Cardiac ventricle fibroblast (primary cell): ENCODE measurements at places on chromosomes 4 and X. TPM values are rescaled to one million over a fixed set of nuclear protein-coding genes. Genes with fewer than 3 reads are reported as not detected.

The USP17L17 gene
- not detected in 2 replicates for total RNA-seq

The GC gene
- not detected in 2 replicates for total RNA-seq

The CRLF2 gene
- total RNA-seq, result not detected in 2 replicates

The VSIG1 gene
- 0.05 TPM in 1 of 2 replicates, not detected in the other for total RNA-seq

The PRMT9 gene
- total RNA-seq, result 5.3 and 6.3 TPM in 2 replicates

The ASMT gene
- total RNA-seq, result not detected in 2 replicates

The CENPE gene
- 1.6 and 2.0 TPM in 2 replicates for total RNA-seq

The PPP4R3C gene
- total RNA-seq, result not detected in 2 replicates

The MUC7 gene
- total RNA-seq, result not detected in 2 replicates

The TRIM2 gene
- total RNA-seq, result 19.0 and 22.9 TPM in 2 replicates

The PDZD4 gene
- 0.69 and 1.3 TPM in 2 replicates for total RNA-seq

The CCDC149 gene
- total RNA-seq, result 8.5 and 10.5 TPM in 2 replicates

The CAMK2D gene
- total RNA-seq, result 198 and 218 TPM in 2 replicates

The DDIT4L gene
- 1.9 and 2.7 TPM in 2 replicates for total RNA-seq

The MGAT4D gene
- not detected in 2 replicates for total RNA-seq

The LYAR gene
- total RNA-seq, result 10.7 and 11.1 TPM in 2 replicates

The GPR82 gene
- total RNA-seq, result not detected in 2 replicates

The RXFP1 gene
- 0.24 and 0.37 TPM in 2 replicates for total RNA-seq

The AFP gene
- total RNA-seq, result 0.29 and 0.75 TPM in 2 replicates

The PLAC1 gene
- total RNA-seq, result 0.12 TPM in 1 of 2 replicates, not detected in the other
